ENCODE measurements at places on chromosomes 5 and 9.

- no peak for DNase-seq
These were observed 83.8 kb upstream of the STC2 start for GRCh38 chr5:173411791-173412555.

DNA sequence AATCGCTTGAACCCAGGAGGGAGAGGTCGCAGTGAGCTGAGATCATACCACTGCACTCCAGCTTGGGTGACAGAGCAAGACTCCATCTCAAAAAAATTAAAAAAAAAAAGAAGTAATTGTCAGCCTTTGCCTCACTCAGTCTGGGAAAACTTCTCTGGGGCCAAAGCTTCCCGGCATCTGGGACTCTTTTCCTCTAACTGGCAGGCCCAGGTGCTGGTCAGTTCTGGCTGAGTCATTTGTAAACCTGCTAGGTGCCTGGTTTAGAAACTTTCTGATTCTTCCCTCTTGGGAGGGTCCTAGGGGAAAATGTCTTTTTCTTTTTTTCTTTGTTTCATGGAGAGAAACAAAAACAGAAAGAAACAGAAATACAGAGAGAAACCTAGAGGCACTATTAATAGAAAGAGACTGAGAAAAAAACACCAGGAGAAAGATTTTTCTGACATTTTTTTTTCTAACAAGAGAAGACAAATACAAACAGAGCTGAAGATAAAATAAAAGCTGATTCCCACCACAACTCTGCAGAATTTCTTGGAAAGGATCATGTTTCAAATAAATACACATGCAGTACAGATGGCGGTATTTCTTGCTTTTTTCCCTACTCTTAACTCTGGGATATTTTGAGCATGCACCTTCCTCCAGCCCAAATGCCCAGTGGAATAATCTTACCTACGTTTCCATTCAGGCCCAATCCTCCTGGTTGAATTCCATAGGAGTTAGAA, 22.1 kb upstream of the UBAP2 start:
- DNase-seq = no peak

- DNase-seq = no peak
These were observed 129.1 kb upstream of the BOD1 start for GRCh38 chr5:173745557-173745956.

DNA sequence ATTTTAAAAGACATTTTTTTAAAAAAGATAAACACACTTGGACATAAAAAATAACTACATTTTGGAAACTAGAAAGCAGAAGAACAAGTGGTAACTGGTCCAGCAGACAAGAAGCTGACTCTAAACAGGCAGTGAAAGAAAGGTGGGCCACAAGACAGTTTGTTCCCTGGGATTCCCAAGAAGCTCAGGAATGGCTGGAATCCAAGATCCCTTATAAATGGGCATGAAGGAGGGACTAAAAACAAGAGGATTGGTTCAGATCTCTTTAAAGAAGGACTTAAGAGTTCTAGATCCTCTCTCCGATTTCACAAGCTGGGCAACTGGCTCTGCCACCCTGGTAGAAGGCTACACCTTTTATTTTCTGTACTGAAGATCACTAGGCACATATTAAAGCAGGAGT, 102.8 kb downstream of the ARL15 start:
- no peak for DNase-seq

GRCh38 chr9:116694785-116695291, 7.7 kb downstream of the TRIM32 start:
- DNase-seq = no peak

DNA sequence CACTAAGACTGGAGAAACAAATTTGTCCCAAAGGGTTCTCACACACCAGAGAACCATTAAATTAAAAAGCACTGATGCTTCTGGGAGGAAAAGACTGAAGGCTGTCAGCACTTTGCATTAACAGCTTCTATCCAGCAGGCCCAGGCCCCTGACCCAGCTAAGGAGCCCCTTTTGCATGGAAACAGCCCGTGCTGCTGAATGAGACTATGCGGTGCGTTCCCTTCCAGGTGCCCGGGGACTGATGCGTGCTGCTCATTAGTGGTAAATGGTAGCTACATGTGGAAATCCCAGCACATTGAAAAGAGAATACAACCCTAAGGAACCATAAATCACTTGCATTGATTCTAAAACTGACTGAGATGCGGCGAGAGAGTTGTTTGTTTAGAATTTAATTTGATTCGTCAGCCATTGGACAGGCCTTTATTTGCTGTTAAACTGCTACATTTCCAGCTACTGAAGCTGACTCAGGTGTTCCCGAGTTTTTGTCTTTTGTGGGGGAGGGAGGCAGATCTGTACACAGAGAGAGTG, 351.0 kb upstream of the SLC24A2 start:
- no peak for DNase-seq

DNA sequence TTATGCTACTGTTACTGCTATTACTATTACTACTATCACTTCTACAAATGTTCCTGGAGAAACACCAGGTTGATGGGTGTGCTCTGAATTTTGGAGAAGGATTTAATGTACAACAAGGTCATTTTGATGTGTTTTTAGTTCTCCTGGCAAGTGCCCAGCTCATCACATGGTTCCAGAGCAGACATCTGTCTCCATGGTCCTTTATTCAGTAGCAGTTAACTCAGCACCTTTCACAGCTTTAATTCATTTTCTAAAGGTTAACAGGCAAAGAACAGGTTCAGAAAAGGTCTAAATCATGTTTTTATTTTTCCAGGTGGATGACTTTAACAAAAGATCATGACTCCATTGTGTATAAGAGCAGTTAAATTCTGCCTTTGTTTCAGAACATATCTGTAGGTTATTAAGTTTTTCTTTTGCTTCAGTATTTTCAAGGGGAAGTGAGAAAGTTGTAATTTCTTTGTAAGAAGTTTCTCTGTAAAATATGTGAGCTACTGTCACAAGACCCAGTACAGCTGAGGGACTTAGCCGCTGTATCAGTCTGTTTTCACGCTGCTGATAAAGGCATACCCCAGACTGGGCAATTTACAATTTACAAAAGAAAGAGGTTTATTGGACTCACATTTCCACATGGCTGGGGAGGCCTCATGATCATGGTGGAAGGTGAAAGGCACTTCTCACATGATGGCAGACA, 41.9 kb downstream of the MTRR start:
- no peak for DNase-seq

- no peak for DNase-seq
These were observed 727 bp downstream of the TRIM7 start for GRCh38 chr5:181204113-181204825.

GRCh38 chr5:111349429-111349828, 125.2 kb downstream of the CAMK4 start:
- DNase-seq = no peak

- DNase-seq = no peak
These were observed 35.6 kb downstream of the ATPSCKMT start for GRCh38 chr5:10214041-10214440.

DNA sequence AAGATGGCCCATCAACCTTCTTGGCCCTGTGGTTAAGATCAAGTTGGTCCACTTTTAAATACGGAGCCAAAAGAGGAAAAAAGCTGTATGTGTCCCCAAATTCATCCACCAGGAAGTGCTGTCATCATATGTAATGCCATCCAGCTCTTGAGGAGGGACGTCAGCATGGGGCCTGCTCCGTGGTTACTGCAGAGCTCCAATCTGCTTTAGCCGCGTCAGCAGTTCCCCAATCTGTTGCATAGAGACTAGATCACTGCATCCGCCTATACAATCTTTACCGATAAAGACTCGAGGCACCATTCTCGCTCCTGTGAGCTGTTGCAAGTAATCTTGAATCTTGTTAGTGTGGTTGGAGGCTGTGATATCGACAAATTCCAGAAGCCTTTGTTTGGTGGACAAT, 65.7 kb downstream of the GABRA6 start:
- no peak for DNase-seq

GRCh38 chr9:77968506-77968905, 63.1 kb downstream of the GNAQ start:
- no peak for DNase-seq

All from hippocampal formation (tissue), 2 donors.